ENCODE measurements at places on chromosomes 1 and 21.

GRCh38 chr1:117698398-117699160 is 92.7 kb downstream of the TENT5C start:
- peak; percentile 53 for DNase-seq

DNA sequence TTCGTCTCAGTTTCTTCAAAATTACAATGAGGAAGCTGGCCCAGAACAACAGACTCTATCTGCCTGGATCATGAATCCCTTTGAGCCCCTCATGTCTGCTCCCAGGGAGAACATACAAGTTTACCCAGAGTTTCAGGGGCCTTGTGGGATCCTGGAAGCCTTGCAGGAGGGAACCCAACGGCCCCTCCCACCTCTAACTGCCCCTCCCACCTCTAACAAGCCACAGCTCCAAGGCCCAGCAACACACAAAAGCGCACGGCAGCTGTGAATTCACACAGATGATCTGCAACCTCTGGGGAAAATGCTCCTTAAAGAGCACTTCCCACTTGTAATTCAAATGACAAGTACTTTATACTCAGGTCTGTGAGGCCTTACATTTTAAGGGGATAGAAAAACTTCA is 113.3 kb downstream of the NPHP4 start:
- no peak for DNase-seq

GRCh38 chr1:67059346-67059745 is 5.4 kb upstream of the SLC35D1 start:
- no peak for DNase-seq

DNA sequence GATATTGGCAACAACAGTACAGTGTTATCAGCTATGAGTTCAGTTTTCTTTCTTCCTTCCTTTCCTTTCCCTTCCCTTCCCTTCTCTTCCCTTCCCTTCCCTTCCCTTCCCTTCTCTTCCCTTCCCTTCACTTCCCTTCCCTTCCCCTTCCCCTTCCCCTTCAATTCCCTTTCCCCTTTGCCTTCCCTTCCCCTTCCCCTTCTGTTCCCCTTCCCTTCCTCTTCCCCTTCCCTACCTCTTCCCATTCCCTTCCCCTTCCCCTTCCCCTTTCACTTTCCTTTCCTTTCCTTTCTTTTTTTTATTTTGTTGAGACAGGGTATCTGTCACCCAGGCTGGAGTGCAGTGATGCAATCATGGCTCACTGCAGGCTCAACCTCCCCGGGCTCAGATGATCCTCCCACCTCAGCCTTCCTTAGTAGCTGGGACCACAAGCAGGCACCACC is 72.3 kb upstream of the CAPZB start:
- DNase-seq, result peak; percentile 51

GRCh38 chr1:54959241-54959640 is 21.2 kb upstream of the TMEM61 start:
- no peak for DNase-seq

- DNase-seq, result no peak
Measured at GRCh38 chr1:94602802-94603625, 61.5 kb upstream of the F3 start.

DNA sequence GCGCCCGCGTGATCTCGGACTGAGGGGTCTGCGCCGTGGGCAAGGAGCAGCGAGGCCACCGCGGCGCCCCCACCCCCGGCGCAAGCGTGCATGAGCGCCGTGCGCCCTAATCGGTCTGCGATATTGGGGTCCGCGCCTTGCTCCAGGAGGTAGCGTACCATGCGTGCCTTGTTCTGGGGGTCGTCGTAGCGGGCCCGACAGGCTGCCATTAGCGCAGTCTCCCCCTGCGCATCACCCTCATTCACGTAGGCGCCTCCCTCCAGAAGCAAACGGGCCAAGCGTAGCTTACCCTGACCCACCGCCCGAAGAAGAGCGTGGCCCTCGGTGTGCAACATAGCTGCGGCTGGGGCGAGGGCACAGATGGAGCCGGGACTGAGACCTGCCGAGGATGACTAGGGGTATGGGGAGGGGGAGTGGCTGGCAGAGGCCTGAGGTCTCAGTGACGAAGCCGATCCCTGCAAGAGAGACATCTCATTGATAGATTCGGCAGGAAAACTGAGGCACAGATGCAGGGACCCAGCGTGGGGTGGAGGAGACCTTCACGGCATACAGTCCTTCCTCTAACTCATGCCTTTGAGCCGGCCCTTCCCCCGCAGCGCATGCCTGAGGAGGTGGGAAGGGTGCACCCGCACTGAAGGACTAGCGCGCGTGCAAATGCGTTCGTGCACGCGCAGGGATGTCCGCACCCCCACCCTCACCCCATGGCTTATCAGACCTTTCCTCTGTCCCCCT is 2.8 kb downstream of the ANKRD34A start:
- peak; percentile 34 for DNase-seq

- no peak for DNase-seq
Measured at GRCh38 chr1:184535191-184535970, 148.6 kb downstream of the C1orf21 start.

DNA sequence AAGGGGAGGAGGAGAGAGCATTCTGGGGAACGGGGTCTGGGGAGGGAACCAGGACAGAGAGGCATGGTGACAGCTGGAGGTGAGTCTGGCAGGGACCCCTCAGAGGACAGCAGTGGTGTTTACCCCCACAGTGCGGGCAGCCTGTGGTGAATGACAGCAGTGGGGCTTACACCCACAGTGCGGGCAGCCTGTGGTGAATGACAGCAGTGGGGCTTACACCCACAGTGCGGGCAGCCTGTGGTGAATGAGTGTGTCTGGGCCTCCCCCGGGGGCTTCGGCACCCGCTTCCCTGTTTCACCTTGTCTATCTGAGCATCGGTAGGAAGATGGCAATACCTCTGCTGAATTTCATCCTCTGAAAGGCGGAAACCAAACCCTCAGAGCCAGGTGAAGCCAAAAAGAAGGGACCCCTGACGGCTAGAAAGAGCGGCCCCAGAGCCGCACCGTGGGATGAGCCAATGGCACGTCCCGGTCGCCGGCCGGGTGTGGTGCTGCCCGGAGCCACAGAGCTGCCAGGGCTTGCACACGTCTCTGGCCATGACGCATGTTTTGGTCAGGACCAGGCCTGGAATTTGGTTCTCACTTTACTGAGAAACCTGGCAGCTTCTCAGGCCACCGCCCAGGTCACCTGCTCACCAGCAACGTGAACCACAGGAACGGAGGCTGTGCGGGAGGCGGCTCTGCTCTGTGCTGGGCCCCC is 54.1 kb downstream of the SIK1 start:
- DNase-seq, result no peak

- DNase-seq, result peak; percentile 59
Measured at GRCh38 chr1:24391882-24392603, 21.5 kb downstream of the STPG1 start.

DNA sequence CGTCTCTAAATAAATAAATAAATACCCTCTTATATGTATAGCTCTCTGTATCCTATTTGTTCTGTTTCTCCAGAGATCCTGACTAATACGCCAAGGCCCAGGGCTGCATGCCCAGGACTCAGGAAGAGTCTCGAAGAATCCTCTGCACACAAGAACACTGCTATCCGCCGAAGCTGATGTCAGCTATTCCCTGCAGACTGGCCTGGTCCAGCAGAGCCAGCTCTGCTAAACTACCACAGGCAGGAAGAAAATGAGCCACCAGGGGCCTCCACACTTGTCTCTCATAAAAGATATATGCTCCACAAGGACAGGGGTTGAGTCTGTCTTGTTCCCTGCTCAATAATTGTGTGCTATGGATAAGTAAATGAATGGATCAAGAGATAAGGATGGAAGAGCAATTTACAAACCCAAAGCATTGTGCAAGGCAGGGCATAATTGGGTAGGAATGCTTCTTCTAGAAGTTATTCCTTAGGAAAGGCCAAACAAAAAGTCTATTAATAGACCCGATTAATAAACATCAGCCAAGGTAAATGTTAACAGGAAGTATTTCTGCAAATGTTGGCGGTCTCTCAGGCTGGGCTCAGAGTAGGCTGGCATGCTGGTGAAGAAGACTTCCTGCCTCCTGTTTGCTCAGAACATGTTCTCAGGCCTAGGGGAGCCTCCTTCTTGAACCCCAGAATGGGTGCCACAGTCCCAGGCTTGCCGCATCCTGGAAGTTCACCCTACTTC is 26.3 kb upstream of the MAN1C1 start:
- DNase-seq, result peak; percentile 16

DNA sequence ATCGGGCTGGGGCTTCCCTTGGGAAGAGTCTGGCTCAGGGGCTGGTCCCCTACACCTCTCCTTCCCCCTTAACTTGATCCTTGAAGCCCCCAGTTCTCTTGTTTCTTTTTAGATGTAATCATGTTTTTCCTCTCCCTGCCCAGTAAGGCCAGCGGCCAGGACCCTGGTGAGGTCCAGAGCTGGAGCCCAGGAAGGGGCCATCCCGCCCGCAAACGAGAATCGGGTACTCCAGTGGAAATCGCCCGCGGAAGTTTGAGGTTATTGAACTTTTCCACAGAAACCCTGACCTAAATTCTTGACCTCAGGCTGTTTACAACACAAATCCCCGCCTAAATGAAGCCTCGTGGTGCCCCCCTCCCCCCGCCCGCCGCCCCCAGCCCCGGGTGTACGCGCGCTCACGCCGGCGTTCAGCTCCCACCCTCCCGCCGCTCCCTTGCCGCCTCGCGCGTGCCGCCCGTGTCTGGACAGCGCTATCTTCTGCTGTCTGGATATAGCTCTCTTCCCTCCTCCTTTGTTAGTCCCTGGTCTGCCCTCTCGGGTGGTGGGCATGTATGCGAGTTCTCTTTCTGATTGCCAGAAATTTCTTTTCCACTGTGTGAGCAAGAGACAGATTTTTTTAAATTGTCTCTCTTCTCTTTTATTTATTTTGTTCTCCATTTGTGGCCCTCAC is 165.9 kb upstream of the CACNA1E start:
- DNase-seq, result no peak

DNA sequence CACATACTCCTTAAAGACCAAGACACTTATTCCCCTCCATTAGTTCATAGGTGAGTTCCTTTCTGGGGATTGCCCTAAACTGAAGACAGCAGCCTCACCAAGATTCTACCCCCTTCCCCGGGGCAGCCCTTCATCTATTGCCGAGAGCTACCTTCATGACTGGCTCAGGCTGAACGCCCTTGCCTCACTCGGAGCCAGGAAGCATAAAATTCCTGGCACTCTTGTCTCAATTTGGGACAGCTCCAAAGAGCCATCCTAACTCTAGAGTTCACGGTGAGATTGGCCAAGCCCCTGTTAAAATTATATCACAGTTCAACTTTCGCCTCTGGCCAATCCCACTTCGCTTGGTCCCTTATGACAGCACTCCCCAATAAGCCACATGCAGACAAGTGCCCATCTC is 113.0 kb upstream of the PROX1 start:
- DNase-seq, result no peak

Measured in NB4 (cell line).